Right hindlimb (tissue), 1 donor: ENCODE measurements at places on chromosomes 6 and 20.

- no peak for DNase-seq
These were observed 128.4 kb upstream of the PLN start for GRCh38 chr6:118419448-118420394.

DNA sequence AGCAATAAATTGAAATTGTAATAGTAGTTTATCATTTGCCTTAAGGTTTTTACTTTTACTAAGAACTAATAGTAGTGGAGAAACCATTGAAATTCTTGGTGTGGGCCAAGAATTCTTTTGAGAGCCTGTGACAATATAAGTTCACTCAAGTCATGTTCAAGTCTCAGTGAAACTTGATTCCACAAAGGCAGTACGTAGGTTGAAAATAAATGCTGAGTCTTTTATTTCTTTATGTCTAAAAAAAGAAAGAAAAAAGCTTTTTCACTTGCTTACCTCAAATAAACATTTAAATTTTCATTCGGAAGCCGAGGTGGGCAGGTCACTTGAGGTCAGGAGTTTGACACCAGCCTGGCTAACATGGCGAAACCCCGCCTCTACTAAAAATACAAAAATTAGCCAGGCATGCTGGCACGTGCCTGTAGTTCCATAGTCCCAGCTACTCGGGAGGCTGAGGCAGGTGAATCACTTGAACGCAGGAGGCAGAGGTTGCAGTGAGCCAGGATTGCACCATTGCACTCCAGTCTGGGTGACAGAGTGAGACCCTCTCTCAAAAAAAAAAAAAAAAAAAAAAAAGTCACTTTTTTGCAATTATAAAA lies 57.8 kb upstream of the NELFCD start:
- no peak for DNase-seq

GRCh38 chr20:60240415-60240814 lies 282.2 kb downstream of the CDH26 start:
- DNase-seq, result no peak

GRCh38 chr6:42339991-42340401 lies 111.7 kb downstream of the TRERF1 start:
- no peak for DNase-seq

DNA sequence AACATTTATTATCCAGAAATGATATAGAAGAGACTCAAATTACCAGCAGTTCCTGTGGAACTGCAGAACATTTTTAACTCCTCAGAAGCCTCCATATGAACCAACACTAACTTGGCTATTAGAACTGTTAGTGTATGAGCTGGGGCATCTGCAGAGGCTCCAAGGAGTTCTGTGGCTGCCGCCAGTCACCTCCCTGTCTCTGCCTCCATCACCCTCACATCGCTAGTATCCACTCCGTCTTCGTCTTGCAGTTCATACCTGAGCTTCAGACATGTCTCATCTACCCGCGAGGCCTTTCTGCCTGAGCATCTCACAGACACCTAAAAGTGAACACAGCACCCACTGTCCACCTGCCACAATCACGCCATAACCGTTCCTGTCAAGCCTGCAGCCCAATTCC lies 89.5 kb upstream of the CST7 start:
- no peak for DNase-seq

GRCh38 chr6:112877134-112878100 lies 530.3 kb downstream of the RFPL4B start:
- DNase-seq, result no peak

- DNase-seq, result no peak
These were observed 282.7 kb downstream of the PLCB1 start for GRCh38 chr20:8414586-8415274.

GRCh38 chr6:68159433-68159832 lies 475.6 kb upstream of the ADGRB3 start:
- no peak for DNase-seq

- DNase-seq, result no peak
These were observed 241.6 kb downstream of the BMP7 start for GRCh38 chr20:57024849-57025248.

DNA sequence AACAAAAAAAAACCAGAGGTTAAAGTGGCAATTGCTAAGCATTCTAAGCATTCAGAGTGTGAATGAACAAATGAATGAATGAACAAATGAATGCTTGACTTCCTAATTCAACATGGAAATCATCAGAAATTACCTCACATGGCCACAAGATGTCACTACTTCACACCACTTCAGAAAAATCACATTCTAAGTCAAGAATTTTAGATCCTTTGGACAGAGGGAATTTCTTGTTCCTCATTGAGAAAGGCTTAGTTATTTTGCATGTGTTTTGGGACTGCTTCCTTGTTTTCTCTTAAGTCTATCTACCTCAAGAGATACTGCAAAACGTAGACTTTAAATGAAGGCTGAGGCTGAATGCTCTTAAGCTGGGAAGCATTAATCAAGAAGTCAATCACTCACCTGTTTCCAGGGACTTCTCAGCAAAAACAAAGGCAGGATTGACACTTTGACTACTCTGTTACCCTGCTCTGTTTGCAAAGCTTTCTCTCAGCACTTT lies 120.2 kb downstream of the MBOAT1 start:
- DNase-seq, result no peak

GRCh38 chr20:62211769-62212288 lies 8.2 kb downstream of the HRH3 start:
- no peak for DNase-seq

- no peak for DNase-seq
These were observed 126.5 kb downstream of the CDK19 start for GRCh38 chr6:110688661-110689268.

DNA sequence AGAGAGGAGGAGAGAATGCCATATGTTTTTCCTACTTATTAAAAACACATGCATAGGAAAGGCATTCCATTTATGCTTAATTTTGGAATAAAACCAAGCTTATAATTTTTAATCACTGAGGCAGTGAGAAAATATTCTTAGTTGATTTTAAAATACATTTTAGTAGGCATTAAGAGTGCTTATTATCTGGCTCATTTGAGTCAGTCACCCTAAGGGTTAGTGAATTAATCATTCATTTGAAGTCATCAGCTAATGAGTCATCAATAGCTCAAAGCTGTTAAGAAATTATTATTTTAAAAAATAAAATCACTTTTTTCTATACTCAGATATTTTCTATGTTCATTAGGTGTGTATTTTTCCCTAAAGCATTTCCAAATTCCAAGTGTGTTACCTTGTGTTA lies 81.6 kb downstream of the TMEM200A start:
- DNase-seq, result no peak

- no peak for DNase-seq
These were observed 35.7 kb upstream of the ARID1B start for GRCh38 chr6:156741287-156742073.

- no peak for DNase-seq
These were observed 260.9 kb downstream of the SLC24A3 start for GRCh38 chr20:19473216-19473921.

GRCh38 chr20:36491901-36492617 lies 49.3 kb upstream of the MYL9 start:
- no peak for DNase-seq

GRCh38 chr6:163661272-163661671 lies 246.8 kb downstream of the QKI start:
- DNase-seq, result no peak

DNA sequence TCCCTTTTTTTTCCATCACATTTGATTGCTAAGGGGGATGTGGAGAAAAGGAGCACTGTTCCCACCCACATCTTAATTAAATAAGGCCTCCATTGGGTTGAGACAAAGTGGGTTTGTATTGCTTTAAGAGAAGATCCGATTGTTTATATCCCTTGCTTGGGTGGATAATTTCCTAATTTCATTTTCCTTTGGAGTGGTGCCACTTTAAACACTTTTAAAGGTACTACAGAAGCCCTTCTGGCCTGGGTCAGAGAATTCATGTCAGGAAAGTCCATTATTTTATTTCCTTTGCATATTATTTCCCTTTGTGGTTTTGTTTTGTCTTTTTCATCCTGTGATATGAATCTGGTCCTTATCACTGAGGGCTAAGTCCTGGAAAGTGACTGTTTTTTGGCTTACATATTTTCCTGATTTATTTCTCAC lies 56.9 kb downstream of the PHACTR2 start:
- DNase-seq, result no peak

- no peak for DNase-seq
These were observed 3.3 kb upstream of the TREM1 start for GRCh38 chr6:41289815-41290214.

- peak; percentile 57 for DNase-seq
These were observed 44.6 kb upstream of the PXDC1 start for GRCh38 chr6:3795836-3796718.

GRCh38 chr6:90288404-90288803 lies 8.2 kb downstream of the BACH2 start:
- DNase-seq, result no peak

- DNase-seq, result peak; percentile 76
These were observed 5.2 kb downstream of the SIRPA start for GRCh38 chr20:1900321-1900801.

DNA sequence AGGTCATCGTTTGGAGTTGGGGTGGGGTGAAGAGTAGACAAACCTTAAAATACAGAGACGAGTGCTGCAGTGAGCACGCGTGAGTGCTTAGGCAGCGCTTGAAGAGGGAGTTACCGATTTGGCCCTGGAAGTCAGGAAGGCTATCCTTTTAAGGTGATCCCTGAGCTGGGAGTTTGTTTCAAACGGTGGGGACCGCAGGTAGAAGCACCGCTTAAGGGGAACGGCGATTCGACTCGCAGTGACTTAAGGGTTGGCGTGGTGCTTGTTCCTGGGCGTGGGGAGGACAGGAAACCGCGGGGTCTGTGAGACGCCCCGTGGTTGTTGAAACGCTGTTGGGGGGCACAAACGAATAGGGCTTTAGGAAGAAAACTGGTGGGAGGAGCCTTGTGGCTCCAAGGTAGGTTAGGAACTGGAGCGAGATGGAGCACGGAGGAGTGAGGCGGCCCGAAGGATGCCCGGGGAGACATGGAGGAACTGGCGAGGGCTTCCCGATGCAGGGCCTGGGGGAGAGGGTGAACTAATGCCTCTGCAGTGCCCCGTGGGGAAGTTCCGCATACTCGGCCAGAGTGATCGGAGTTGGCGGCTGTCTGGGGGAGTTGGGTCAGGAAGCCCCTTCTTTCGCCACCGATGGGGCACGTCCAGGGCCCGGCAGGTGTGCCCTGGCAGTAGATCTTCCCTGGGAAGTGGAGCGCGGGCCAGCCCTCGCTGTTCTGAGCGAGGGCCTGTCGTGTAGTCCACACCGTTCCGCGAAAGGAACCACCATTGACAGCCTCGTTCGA lies 1.3 kb upstream of the CDYL start:
- peak; percentile 36 for DNase-seq

GRCh38 chr6:124699038-124699437 lies 263.2 kb upstream of the RNF217 start:
- DNase-seq, result no peak

DNA sequence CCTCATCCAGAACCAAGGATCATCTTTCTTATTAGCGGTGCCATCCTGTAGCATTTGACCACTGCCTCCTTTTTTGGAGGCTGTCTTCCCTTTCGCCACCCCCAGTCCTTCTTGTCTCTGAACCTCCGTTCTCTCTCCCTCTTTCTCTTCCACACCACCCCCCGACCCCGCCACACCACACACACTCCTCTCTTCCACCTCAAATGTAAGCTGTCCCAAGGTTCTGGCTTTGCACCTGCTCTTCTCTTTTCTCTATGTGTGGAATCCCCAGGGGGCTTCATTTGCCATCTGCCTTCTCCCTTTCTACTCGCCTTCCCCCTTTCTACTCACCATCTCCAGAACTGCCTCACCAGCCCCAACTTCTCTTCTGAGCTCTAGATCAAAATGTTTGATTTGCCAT lies 111.3 kb upstream of the CDYL start:
- no peak for DNase-seq

DNA sequence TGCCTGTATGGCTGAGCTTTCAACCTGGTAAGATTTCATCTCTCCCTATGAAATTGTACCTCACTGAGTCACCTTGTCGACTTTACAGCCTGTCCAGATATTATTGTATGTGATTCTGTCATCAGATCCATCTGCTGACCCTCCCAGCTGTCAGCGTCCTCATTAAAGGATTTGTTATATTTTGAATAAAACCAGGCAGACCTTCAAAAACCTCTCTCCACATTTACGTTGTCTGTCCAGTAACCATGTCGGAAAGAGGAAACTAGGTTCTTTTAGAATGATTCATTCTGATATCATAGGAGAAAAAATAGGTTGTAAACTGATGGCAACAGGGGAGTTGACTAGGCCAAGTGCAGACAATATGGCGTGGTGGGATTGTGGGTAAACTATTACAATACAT lies 38.5 kb downstream of the TSPYL4 start:
- no peak for DNase-seq

GRCh38 chr20:57857969-57858368 lies 148.2 kb upstream of the PMEPA1 start:
- no peak for DNase-seq

DNA sequence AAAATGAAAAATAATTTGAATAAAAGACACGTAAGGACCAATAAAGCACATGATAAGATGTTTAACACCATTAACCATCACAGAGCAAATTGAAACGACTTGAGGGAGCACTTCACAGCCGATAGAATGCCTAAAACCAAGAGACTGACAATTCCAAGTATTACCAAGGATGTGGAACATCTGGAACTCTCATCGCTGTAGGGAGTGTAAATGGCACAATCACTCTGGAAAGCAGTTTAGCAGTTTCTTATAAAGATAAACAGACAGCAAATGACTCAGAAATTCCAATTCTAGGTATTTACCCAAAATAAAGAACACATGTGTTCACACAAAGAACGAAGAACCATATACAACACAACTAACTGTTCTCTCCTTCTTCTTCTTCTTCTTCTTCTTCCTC lies 8.5 kb upstream of the UBD start:
- no peak for DNase-seq

- peak; percentile 20 for DNase-seq
These were observed 77.8 kb upstream of the TGM3 start for GRCh38 chr20:2217857-2218539.

DNA sequence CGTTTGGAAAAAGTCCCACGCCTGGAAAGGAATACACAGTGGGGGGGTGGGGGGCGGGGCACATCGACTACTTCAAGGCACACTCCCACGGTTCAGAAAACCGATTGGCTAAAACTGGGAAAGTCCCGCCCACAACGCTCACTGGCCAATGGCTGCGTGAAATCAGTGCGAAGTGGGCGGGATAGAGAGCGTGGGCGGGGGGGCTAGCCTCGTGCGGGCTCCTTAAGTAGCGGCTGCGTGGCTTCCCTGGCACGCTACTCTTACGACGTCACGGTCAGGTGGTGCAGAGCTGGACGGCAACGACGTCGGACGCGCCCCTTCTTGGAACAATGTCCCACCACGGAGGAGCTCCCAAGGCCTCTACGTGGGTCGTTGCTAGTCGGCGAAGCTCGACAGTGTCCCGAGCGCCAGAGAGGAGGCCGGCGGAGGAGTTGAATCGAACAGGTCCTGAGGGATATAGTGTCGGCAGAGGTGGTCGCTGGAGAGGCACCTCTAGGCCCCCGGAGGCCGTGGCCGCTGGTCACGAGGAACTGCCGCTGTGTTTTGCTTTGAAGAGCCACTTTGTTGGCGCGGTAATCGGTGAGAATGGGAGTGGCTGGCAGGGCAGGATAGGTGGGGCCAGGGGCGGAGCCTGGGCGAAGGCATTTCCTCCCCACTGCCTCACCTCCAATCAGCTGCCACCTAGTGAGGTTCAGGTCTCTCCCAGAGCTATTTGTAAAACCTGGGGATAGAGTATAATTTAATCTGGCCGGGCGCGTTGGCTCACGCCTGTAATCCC lies at the start of gene DDX43:
DDX43 (plus strand) TSS at position 252 of the 778 bp plus-strand sequence; CDS start at position 330, 78 bp downstream.
- peak; percentile 48 for DNase-seq
